ENCODE measurements at places on chromosomes 2 and 18. TPM values are rescaled to one million over a fixed set of nuclear protein-coding genes. Genes with fewer than 3 reads are reported as not detected.
A peak's percentile ranks its signal among the peaks of the same experiment; 100 is the strongest.

GRCh38 chr2:236501026-236501425 is 68.6 kb upstream of the ACKR3 start:
- H3K27ac ChIP-seq = no peak overlapping the region
- no peaks in the 10 kb centered on the region for H3K36me3 ChIP-seq
- H3K4me1 ChIP-seq = no peaks in the 10 kb centered on the region
- no peak overlapping the region for H3K4me3 ChIP-seq
- no peak for DNase-seq

GRCh38 chr2:43174368-43174916 is 52.0 kb downstream of the ZFP36L2 start:
- H3K4me1 ChIP-seq = peaks cover 100% of the 10 kb centered on the region
- H3K27ac ChIP-seq = peak overlapping the region; percentile 96
- peak overlapping the region; percentile 12 for H3K4me3 ChIP-seq
- H3K27me3 ChIP-seq = no peaks in the 10 kb centered on the region

- H3K27me3 ChIP-seq = peaks cover 4% of the 10 kb centered on the region
- no peaks in the 10 kb centered on the region for H3K4me1 ChIP-seq
- no peak overlapping the region for H3K27ac ChIP-seq
- H3K4me3 ChIP-seq = no peak overlapping the region
- no peak for DNase-seq
- no peaks in the 10 kb centered on the region for H3K36me3 ChIP-seq
These were observed 96.4 kb downstream of the EN1 start for GRCh38 chr2:118750959-118751565.

DNA sequence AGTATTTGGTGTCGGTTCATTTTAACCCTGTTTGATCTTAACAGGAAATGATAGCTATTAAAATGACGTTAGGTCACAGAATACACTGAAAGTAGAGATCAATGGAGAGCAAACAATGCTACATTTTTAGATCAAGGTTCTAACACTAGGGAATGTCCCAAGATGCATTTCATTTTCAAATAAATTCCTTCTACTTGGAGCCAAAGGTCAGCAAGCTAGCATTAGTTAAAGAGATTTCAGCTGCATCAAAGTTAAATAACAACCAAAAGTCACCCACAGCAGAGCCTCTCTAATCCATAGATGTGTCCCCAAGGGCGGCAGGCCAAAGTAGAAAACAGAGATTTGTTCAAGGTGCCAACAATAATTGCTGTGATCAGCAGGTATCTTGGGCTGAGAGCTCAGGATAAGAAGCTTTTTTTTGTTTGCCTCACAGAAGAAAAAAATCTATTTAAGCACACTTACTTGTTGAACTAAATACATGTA is 1233.6 kb upstream of the TMEFF2 start:
- H3K27ac ChIP-seq = no peak overlapping the region
- H3K4me3 ChIP-seq = no peak overlapping the region
- no peak for DNase-seq
- H3K36me3 ChIP-seq = no peaks in the 10 kb centered on the region

- no peaks in the 10 kb centered on the region for H3K4me1 ChIP-seq
- H3K4me3 ChIP-seq = no peak overlapping the region
- H3K27ac ChIP-seq = no peak overlapping the region
These were observed 60.3 kb downstream of the LONRF2 start for GRCh38 chr2:100262046-100262445.

GRCh38 chr2:67839668-67840067 is 223.1 kb downstream of the C1D start:
- no peak overlapping the region for H3K4me3 ChIP-seq
- no peak overlapping the region for H3K27ac ChIP-seq
- H3K4me1 ChIP-seq = no peaks in the 10 kb centered on the region
- peaks cover 3% of the 10 kb centered on the region for H3K27me3 ChIP-seq
- no peak for DNase-seq

DNA sequence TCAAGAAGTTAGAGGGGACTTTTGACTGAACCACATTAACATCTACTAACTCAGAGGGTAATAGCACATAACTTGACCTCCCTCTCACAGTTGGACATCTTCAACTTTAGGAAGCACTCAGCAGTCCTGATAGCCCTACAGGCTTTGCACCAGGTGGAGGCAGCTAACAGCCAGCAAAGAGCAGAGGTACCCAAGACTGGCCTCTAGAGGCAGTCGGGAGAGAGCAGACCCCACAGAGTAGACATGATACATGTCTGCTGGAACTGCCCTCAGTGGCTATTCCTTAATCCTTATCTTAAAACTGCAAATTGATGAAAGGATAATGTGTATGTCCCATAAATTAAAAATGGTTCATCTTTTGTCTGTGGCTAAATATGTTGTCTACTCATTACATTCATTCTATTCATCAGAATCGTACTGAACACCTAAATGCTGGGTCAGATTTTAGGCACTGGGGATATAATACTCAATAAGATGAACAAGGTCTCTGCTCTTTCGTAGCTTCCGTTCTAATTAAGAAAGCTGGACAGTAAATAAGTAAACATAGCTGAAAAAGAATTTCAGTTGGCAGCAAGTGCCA is 49.8 kb downstream of the CAB39 start:
- peaks cover 65% of the 10 kb centered on the region for H3K36me3 ChIP-seq
- peak; percentile 7 for DNase-seq
- no peak overlapping the region for H3K4me3 ChIP-seq
- H3K27ac ChIP-seq = no peak overlapping the region

DNA sequence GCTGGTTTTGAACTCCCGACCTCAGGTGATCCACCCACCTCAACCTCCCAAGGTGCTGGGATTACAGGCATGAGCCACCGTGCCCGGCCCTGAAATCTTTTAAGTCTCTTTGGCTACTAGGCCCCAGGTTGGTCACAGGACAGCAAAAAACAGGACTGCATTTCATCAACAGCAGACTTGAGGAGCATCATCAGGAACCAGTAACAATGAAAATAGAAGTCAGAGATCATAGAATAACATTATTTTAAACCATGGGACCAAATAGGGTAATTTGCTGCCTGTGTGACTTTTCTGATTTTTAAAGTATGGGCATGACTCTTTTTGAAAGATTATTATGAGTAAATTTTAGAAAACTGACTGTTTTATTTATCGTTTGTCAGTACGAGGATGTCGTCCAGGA is 24.8 kb downstream of the PPP1CB start:
- no peak overlapping the region for H3K4me3 ChIP-seq
- peaks cover 52% of the 10 kb centered on the region for H3K36me3 ChIP-seq
- no peak for DNase-seq

GRCh38 chr2:231191896-231192872 is 6.2 kb upstream of the ARMC9 start:
- H3K27ac ChIP-seq = no peak overlapping the region
- no peak for DNase-seq
- H3K4me3 ChIP-seq = no peak overlapping the region
- H3K27me3 ChIP-seq = peaks cover 17% of the 10 kb centered on the region

FAM237A gene
- not detected for total RNA-seq

SNRNP27 gene
- 54.8 TPM for total RNA-seq

CPLX4 gene
- not detected for total RNA-seq

ASNSD1 gene
- 38.9 TPM for total RNA-seq

C1D gene
- total RNA-seq = 16.2 TPM
